ENCODE measurements at places on chromosomes 5 and 9.

DNA sequence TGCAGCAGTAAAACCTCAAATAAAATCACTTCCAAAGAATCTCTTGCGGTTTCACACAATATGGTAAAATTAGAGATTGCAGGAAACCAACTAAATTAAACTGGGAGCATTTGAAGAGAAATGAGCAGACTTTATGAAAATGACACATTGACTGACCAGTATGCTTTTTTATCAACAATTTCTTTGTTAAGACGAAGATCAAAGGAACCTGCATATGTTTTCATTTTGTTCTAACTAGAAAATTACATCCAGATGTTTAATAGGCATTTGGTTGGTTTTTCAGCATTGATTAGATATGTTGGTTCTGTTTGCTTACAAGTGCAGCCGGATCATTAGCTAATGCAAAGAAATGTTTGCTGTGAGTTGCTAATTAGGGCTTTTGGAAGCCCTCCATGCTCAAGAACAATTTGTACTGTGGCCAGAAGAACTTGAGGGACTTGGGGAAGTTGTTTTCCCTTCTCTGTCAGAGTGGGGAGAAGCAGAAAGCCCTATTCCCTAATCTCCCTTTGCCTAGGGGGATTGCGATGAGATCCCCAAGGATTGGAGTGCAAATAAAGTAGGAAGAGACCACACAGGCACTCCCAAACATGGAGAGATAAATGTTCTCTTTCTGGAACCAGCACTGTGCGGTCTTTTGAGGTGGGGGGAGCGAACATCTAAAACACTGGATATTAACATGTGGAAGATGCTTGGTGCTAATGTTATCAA is 4.5 kb upstream of the TLE1 start:
- DNase-seq = peak; percentile 77

GRCh38 chr5:7851617-7852289 is 820 bp upstream of the CFAP90 start:
- no peak for DNase-seq

DNA sequence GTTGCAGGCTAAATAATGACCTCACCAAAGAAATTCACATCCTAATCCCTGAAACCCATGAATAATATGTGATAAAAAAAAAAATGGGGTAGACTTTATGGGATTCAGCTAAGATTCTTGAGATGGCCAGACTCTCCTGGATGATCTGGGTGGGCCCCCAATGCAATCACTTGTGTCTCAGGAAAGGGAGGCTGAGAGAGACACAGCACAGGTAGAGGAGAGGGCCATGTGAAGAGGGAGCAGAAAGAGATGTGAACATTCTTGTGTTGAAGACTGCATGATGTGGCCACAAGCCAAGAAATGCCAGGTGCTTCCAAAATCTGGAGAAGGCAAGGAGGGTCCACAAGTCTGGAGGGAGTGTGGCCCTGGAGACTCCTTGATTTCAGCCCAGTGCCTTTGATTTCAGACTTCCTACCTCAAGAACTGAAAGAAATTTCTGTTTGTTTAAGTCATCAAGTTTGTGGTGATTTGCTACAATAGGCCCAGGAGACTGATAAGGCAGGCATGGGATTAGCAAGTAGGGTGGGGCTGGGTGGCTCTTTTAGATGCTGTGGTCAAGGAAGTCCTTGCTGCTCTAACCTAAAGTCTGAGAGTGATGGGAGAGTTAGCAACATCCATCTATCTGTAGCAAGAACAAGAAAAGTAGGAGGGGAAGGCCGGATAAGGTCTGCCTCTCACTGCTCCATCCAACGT is 86.6 kb upstream of the FAM120A start:
- no peak for DNase-seq

DNA sequence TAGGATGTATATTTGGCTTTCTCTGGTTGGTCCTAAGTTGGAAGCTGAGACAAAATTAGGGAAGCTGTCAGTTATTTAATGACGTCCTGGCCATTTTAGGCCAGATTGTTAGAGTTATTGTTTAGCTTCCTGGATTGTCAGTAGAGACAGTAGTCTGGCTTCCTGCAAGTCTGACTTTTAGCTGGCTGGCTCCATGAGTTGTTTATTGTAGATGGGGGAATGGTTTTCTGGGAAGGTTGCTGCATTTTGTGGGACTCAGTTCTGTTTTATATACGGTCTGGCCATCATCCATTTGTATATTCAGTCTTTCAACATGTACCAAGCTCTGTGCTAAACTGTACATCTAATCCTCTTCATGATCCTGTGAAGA is 68.3 kb downstream of the SGCD start:
- no peak for DNase-seq

DNA sequence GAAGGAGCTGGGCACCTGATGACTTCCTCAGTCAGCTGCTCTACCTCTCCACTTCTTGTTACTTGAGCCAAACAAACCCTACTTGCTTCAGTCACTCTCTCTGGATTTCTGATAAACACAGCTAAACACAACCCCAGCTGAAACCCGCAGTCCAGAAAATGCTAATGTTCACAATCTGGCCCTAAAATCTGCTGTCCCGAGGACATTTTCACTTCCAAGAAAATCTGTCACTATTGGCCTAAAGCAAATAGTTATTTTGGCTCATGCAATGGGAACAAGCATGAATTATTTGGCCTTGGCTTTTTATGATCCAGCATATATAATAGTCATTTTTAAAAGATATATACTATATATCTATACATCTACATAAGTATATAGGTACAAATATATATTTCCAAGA is 19.1 kb downstream of the FAM81B start:
- DNase-seq = no peak

DNA sequence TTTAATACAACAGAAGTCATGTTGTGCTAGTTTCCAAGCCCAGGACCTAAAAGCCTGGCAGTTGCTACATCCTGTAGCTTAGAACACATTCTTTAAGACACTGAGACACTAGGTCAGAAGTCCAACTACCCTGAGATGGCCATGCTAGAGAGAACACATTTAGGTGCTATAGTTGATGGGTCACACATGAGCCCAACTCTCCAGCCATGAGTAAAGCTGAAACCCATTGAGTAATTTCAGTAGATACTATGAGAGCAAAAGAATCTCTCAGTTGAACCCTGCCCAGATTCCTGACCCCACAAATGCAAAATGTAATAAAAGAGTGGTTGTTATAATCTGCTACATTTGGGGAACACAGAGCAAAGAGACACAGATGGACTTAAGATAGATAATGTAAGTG is 164.4 kb downstream of the SEMA5A start:
- DNase-seq = no peak

- peak; percentile 52 for DNase-seq
These were observed 115.9 kb downstream of the FBXL7 start for GRCh38 chr5:15615859-15616258.

- DNase-seq = no peak
These were observed 3.0 kb downstream of the KIF12 start for GRCh38 chr9:114096041-114096511.

GRCh38 chr9:113781896-113782295 is 94.2 kb upstream of the ZNF618 start:
- DNase-seq = no peak

GRCh38 chr5:28602429-28602828 is 1564.0 kb upstream of the CDH9 start:
- DNase-seq = no peak

GRCh38 chr5:9562141-9562540 is 16.3 kb upstream of the SEMA5A start:
- DNase-seq = no peak

- no peak for DNase-seq
These were observed 41.9 kb upstream of the ACTBL2 start for GRCh38 chr5:57524348-57525060.

DNA sequence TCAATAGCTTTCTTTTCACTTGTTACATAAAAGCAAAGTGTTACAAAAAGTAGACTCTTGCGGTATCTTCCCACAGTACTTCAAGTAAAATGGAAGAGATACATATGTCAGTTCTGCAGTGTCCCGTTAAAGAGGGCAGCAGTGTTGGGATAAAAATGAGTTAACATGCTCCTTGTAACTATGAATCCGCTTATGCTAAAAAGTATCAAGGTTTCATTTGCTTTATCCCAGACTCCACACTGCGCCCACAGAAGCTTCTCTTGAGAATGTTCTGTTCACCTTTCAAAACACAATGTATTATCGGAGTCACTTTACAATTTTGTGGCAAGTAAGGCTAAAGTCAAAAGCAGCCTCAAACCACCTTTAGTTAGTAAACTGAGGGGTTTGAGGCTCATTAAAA is 790 bp downstream of the PTAR1 start:
- peak; percentile 12 for DNase-seq

GRCh38 chr5:40904205-40904993 is 4.9 kb upstream of the C7 start:
- DNase-seq = peak; percentile 46

DNA sequence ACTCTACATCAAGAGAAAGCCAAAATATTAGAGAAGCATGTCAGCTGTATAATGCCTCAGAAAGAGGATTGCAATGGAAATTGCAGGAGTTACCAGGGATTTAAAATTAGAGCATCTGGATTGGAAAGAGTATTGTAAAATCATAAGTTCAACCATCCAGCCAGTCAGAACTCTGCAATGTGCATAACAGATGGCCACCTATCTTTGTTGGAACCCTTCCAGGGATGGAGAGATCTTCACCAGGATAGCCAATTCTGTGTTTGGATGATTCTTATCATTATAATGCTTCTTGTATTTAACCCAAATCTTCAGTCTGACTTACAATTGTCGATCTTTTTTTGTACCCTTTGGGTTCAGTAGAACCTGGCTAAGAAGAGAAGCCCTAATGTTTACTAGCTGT is 164.4 kb downstream of the TLR4 start:
- DNase-seq = no peak

DNA sequence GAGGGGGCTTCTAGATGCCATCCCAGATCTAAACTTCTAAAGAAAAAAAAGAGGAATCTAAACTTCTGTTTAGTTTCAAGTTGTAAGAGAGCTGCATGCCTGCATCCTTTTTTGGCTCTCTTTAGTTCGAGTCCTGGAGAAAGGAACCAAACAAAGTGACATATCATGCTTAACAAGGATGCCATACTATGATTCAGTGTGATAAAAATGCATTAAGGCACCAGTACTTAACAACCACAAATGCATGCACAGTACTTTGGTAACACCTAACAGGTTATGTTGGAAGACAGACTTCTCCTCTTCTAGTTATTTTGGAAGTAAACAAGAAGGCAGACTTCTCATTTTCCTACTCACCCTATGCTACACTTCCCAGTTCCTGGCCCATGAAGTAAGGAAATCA is 27.3 kb downstream of the NME5 start:
- DNase-seq = peak; percentile 71

GRCh38 chr5:174384509-174384947 is 339.0 kb downstream of the NSG2 start:
- DNase-seq = peak; percentile 81

DNA sequence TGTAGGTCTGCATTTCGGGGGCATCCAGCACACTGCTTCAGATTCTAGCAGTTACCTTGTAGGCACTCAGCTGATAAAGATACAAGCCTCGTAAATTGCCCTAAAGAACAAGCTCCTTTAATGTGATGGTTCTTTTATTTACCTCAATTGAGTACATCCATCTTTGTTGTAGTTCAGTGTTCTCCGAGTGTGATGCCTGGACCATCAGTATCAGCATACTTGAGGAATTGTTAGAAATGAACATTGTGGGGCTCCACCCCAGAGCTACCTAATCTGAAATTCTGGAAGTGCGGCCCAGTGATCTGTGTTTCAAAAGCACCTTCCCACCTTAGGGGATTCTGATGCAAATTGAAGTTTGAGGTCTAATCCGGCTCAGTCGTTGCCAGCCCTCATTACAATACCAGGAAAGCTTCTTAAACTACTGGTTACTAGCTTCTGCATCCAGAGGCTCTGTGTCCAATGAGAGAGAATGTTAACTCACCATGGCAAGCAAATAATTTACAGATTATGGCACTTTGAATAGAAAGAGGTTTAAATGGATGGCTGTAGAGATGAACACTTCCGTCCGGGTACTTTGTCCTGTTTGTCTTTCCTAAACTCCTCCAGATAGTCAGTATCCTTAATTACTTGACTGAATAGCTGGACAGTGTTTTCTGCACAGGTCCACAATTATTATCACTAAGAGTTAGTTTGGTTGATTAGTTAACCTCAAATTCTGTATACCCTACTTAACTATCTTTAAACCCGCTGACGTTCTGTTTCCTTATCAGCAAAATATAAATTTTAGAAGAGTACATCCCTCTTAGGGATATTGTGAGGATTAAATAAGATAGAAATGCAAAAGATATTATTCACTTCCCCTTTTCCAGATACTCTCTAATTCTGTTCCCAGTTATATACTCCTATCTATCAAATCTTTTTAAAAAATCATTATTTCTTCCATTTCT is 47.9 kb downstream of the RAI14 start:
- DNase-seq = no peak

- DNase-seq = peak; percentile 24
These were observed at the start of gene PTPRD for GRCh38 chr9:10612641-10613398. Gene PTPRD, minus strand, starts transcription at chr9:10613002.

DNA sequence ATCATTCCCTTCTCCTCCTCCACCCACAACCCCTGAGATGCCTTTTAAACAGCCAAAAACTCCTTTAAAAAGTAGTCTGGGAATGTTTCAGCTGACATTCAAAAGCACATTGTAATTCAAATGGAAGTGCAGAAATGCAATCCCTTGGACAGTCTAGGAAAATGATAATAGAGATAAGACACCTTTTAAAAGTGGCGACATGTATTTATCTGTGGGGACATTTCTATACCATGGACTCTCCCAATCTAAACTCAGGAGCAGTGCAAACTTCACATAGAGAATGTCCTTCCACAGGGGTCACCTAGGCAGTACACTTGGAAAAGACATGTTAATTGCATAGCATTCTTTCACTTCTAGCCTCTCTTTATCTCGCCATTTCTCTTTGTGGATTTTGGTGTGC is 33.0 kb downstream of the TRIM32 start:
- DNase-seq = no peak

GRCh38 chr9:134040781-134041648 is 15.7 kb downstream of the BRD3OS start:
- DNase-seq = no peak

GRCh38 chr5:59067956-59068656 is 485.2 kb downstream of the RAB3C start:
- no peak for DNase-seq

- DNase-seq = peak; percentile 28
These were observed 30.4 kb downstream of the ELP1 start for GRCh38 chr9:108903420-108904103.

Data from astrocyte (in vitro differentiated cells and primary cell).